Right hindlimb (tissue), 1 donor: ENCODE measurements at places on chromosomes 6 and 20.

DNA sequence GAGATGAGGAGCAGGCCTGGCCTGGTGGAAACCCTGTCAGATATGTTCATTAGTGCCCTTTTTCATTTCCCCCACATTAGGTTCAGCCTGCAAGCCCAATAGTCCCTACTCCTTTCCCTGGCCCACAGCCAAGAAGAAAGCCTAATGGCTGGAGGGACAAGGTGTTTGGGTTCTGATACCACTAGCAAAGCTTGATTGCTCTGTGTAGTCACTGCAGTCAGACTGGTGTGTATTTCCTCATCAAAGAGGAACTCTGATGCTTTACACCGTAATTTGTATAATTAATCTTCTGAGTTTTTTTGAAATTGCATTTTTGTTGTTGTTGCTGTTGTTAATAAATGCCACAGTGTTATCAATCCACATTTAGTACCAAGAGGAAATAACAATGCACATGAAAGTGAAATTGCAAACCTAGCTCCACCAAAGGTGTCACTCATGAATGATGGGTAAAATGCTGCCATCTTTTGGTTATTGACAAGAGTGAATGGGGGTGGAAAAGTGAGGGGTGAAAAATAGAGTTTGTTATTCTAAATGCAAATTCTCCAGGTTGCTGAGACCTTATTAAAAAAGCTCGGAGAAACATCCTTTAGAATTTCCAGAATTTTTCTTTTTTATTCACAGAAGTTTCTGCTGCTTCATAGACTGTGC, 320.2 kb upstream of the POU3F2 start:
- DNase-seq = no peak

DNA sequence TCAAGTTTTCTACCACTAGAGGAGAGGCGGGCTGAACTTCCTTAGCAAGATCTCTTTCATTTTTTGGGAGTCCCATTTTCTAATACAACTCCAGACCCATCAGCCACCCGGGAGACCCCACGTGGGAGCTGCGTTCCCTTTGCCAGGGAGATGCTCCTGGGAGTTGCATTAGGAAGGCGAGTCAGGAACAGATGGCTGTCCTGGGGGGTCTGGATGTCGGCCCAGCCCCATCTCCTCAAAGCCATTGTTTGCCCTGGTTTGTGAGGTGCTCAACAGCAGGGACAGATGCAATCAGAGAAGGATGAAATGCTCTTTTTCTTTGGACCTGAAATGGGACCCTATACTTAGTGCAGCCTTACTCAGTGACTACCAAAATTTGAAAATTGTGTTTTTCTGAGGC, 39.4 kb downstream of the CARMIL1 start:
- no peak for DNase-seq

- no peak for DNase-seq
Observed at GRCh38 chr20:34365765-34366213, 2.7 kb downstream of the ITCH start.

DNA sequence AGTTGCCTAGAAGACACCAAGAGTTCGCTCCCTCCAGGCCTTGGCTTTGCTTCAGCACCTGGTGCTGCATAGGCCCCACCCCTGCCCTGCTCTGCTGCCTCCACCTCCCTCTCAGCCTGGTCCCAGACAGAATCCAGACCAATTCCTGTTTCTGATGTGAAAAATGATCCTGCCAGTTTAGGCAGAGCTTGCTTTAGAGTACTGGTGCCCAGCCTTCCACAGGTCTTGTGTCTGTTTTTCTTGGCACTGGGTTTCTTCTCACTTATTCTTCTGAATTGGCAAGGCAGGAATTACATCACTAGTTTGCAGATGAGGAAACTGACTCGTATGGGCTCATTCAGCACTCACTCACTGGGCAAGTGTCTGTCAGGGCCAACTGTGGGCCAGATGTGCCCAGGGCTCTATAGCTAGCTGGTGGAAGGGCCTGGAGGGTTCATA, 53.0 kb downstream of the HLA-A start:
- no peak for DNase-seq

- no peak for DNase-seq
Observed at GRCh38 chr20:57078116-57078515, 188.3 kb downstream of the BMP7 start.

DNA sequence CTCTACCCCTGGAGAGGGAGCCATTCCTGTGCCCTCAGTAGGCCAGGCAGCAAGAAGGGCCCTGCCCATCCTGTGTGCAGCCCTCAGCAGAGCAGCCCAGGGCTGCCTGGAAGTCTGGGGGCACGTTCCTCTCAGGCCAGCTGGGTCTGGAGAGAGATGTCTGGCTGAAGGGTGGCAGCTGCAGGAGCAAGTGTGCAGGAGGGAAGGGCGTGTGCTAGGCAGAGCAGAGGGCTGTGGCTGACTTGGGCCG, 62.7 kb downstream of the NOL4L start:
- peak; percentile 68 for DNase-seq

- DNase-seq = no peak
Observed at GRCh38 chr6:57075092-57075491, 14.9 kb upstream of the ZNF451 start.

DNA sequence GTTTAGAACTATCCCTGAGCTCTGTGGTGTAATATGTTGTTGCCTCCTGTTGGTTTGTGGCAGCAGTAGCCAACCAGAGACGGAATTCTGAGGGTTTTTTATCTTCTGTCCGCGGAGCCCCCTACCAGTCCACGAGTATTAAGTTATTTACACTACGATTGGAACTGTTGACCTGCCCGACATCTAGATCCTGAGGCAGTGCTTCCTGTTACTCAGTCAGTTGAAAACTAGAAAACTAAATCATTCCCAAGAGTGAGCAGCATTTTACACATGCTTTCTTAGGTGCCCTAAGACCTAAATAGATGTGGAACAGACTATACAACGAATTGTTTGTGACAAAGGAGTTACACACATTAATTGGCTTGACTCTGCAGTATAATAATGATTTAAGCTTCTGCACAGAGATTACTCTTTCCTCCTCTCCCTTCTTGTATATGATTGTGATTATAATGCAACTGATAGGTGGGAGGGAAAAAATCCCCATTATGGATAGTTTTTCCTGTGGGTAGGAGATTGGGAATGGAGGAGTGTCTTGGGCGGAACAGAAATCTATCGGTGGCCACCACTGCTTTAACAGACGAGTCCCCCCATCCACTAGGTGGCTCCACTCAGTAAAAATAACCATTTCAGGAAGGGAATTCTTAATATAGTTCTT, 1.7 kb downstream of the LOC128125822 start:
- no peak for DNase-seq

DNA sequence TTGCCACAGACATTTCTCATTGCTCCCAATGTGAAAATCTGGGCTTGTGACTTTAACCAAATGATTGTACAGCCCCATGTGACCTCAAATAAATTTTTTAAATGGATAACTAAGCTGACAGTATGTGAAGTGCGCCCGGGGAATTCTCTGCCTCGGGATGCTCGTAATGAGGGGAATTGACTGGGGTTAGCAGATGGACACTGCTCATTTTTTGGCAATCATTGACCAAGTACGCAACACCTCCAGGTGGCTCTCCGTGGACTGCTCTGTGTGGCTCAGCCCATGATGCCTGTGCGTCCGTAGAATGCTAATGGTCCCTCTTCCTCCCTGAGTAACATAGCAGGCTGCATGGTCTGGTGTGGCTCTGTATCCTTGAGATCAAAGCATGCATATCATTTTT, 42.4 kb downstream of the FARS2 start:
- no peak for DNase-seq

- DNase-seq = no peak
Observed at GRCh38 chr6:75612434-75612833, 10.8 kb downstream of the SENP6 start.

DNA sequence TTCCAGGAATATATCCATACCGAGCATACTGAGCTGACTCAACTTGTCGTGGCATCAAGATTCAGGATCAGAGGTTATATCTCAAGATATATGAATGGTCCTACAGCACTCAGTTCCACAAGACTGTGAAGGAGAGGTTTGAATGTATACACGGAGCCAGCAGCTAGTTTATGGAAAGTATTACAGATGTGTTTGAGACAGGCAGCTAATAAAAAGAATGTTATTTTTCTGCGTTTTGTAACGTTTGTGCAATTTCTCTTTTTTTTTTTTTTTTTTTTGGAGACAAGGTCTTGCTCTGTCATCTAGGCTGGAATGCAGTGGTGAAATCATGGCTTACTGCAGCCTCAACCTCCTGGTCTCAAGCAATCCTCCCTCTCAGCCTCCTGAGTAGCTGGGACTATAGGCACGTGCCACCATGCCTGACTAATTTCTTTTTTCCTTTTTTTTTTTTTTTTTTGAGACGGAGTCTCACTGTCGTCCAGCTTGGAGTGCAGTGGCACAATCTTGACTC, 3.4 kb upstream of the FAM110A start:
- no peak for DNase-seq

DNA sequence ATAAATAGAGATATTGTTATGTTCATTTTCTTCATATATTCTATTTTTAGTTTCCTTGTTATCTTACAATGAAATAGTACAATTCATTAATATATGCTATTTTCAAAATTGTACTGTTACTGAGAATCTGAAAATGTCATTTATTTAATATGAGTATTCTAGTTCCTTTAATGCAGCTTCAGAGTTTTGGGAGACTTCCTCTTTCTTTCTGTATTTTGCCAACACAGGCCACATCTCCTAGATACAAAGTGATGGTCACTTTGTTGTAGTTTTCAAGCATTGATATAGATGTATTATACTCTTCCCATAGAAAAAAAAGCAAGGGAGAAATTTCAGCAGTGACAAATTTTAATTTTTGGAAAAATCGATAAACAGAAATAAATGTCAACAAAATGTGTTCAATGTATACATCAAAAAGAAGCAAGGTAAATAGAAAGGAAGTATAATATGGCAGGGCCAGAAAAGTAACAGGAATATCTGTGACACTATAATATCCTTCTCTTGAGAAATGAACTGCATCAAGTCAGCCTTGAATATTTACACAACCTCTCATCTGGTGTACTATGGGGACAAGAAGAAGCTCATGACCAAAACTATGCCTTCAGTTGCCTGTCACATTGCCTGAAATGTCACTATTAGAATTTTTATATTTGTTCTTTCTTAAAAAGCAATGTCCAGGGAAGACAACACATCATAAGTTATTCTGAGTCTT, 396.0 kb downstream of the TBC1D32 start:
- DNase-seq = no peak

GRCh38 chr20:41734506-41734945, 116.3 kb upstream of the CHD6 start:
- no peak for DNase-seq

DNA sequence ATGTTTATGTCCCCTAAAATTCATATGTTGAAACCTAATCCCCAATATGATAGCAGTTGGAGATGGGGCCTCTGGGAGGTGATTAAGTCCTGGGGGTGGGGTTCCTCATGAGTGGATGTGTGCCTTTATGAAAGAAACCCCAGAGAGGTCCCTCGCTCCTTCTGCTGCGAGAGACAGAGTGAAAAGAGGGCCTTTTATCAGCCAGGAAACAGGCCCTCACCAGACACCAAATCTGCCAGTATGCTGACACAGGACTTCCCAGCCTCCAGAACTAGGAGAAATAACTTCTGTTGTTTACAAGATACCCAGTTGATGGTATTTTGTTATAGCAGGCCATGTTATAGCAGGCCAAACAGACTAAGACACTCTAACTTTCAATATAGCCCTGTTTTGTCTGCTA, 100.9 kb upstream of the NFATC2 start:
- DNase-seq = no peak

DNA sequence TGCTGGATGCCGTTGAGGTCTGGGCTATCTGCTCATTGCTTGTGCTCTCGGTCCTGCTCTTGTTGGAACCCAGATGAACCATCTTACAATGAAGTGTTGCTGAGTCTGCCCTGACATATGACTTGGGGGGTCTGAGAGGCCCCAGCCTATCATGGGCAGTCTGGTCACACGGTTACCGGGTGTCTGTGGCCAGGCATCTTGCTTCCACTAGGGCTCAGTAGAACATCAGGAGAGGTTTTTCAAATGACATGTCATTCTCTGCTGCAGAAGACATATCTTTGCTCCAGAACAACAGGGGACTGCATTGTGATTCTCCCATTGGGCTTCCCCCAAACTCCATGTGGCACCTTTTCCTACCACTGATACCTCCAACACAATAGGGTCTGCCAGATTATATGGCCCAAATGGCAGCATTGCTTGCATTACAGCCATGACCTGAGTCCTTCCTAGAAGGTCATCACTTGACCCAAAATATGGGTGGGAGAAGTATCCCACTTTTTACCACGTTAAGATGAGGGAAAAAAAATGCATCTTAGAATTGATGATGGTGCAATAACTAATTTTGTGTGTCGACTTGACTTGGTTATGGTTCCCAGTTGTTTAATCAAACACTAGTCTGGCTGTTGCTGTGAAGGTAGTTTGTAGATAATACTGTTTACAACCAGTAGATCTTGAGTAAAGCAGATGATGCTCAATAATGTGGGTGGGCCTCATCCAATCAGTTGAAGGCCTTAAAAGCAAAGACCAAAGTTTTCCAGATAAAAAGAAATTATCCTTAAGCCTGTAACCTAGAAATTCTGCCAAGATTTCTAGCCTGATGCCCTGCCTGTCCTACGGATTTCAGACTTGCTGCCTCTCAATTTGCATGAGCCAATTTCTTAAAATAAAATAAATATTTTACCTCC, 241.0 kb downstream of the QKI start:
- DNase-seq = no peak

- DNase-seq = no peak
Observed at GRCh38 chr20:12740647-12741046, 268.1 kb upstream of the SPTLC3 start.

- DNase-seq = no peak
Observed at GRCh38 chr6:16736856-16737775, 24.1 kb downstream of the ATXN1 start.

- peak; percentile 74 for DNase-seq
Observed at GRCh38 chr6:159969921-159970320, 1.0 kb downstream of the IGF2R start.

- DNase-seq = peak; percentile 71
Observed at GRCh38 chr6:137705160-137706082, 161.6 kb upstream of the TNFAIP3 start.

DNA sequence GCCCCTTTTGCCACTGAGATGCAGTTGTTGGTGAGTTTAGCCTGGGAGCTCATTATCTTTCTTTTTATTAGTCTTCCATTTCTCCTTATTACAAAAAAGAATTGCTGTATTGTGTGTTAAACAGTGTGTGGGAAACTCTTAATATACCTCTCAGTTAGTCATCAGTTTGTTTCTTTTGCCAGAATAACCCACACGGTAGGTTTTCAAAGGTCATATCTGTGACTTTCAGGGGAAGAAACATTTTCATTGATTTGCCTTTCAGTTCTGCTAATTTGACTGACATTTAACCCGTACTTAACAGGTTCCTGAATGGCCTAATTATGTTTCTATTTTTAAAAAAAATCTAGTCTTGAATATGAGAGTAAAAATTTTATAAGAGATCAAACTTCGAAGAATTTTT, 145.3 kb downstream of the KHDC1L start:
- no peak for DNase-seq

- DNase-seq = no peak
Observed at GRCh38 chr6:143961066-143961465, 47.0 kb downstream of the PLAGL1 start.

- no peak for DNase-seq
Observed at GRCh38 chr20:63752411-63753101, 13.0 kb downstream of the SLC2A4RG start.

GRCh38 chr20:24546232-24546892, 76.9 kb downstream of the SYNDIG1 start:
- no peak for DNase-seq

- no peak for DNase-seq
Observed at GRCh38 chr6:166236596-166236995, 68.9 kb upstream of the TBXT start.

- DNase-seq = no peak
Observed at GRCh38 chr6:116255246-116255800, 1.4 kb upstream of the TSPYL4 start.

GRCh38 chr6:170026751-170027646, 263.9 kb downstream of the DLL1 start:
- no peak for DNase-seq

GRCh38 chr20:63943808-63944077, 12.5 kb downstream of the UCKL1 start:
- no peak for DNase-seq
